Adrenal gland (tissue), 19 donors: ENCODE measurements at places on chromosomes 5 and 9. TPM values are rescaled to one million over a fixed set of nuclear protein-coding genes. Genes with fewer than 3 reads are reported as not detected.

DNA sequence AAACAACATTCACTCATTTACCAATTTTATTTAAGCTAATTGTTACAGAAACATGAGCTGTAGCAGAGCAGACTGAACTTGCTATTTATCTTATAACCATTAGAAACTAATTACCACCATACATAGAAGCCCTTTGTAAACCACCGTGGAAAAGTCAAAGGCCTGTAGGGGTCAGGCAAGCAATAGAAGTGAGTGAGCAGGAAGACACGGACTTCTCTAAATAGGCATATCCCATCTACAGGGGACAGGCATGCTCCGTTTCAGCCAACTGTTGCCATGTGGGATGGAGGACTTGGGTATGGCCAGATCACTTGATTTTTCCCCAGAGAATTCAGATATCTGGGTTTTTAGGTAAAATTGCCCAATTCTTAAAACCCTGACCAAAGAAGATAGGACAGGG, 44.8 kb downstream of the PRRC1 start:
- no peak overlapping the region for H3K4me3 ChIP-seq
- H3K4me1 ChIP-seq, result no peaks in the 10 kb centered on the region
- no peaks in the 10 kb centered on the region for H3K27me3 ChIP-seq
- no peak overlapping the region for H3K27ac ChIP-seq
- H3K36me3 ChIP-seq, result no peaks in the 10 kb centered on the region

- no peaks in the 10 kb centered on the region for H3K27me3 ChIP-seq
- H3K4me3 ChIP-seq, result no peak overlapping the region
- no peaks in the 10 kb centered on the region for H3K36me3 ChIP-seq
These were observed 306.1 kb upstream of the WWC1 start for GRCh38 chr5:167985373-167985772.

GRCh38 chr9:114029311-114030170, 48.6 kb downstream of the AMBP start:
- peaks cover 24% of the 10 kb centered on the region for H3K36me3 ChIP-seq
- no peaks in the 10 kb centered on the region for H3K4me1 ChIP-seq

The PCDHB16 gene
- total RNA-seq, result 1.5 TPM

The OTP gene
- total RNA-seq, result not detected

DNA sequence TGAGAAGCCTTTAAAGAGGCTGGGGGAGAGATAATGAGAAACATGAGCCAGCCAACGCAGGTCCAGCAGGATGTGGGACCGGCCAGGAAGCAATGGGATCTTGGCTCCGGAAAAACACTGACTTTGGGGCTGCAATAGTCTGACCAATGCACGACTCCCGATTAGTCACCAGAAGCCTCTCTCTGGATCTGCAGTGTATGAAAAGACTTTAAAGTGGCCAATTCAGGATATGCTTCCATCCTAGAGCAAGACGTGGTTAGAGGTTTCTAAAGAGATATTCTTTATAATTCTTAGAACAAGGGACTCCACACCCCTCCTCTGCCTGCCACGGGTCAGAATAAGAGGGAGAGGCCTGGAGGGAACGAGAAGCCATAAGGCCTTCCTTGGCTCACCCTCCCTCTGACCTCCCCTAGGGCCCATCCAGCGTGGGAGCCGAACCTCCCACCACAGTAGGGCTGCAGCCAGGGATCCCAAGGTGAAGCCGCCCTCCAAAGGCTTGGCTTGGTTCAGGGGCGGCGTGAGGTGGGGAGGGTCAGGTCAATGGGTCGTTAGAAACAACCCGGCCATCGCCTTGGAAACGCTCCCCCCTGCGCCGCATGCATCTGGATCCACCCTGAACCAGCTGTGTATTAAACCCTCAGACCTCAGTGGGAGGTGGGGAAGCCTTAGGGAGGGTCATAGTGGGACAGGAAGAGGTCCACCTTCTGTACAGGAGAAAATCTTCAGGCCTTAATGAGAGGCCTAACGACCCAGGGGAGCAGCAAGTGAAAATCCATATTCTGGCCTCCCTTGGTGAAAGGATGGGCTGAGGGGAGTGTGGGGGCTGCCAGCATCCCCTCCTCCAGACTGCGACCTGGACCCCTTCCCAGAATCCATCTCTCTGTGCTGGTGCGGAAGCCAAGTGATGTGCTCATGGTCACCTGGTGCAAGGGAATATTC, 11.1 kb downstream of the FGF1 start:
- H3K4me3 ChIP-seq, result no peak overlapping the region
- H3K4me1 ChIP-seq, result no peaks in the 10 kb centered on the region
- no peak overlapping the region for H3K27ac ChIP-seq
- H3K27me3 ChIP-seq, result no peaks in the 10 kb centered on the region
- no peaks in the 10 kb centered on the region for H3K36me3 ChIP-seq
